B cell (primary cell): ENCODE measurements at places on chromosomes 11 and 22.

DNA sequence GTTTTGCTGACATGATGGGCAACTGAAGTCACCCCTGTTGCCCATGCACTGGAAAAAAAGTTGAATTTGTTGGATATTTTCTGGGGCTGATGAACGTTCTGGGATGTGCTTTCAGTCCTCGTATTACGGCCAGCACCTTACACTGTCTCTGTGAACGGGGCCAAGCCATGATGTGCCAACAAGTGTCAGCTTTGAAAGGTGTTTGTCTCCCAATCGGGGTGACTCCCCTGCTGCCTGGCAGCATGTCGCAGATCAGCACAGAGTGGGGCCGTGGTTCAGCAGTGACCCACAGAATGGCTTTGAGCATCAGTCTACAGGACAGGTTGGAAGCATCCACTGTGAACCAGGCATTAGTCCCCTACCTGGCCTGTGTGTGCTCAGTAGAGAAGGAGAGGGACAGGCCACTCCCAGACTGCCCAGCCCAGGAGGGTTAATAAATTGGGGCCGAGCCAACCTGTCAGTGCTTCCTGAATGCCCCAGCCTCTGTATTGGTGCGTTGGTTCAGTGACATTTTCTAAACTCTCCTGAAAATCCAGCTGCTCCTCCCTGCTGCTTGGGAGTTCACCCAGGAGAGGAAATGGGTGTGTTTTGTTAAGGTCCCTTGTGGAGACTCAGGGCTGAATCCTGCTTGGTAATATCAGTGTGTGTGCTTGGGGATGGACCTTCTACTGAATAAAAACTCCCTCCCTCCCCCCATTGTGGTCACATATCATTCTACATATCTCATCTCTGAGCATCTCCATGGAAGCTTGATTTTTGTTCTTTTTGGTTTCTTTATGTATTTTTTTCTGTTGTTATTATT is 50.7 kb upstream of the TTC12 start:
- DNase-seq, result no peak

- no peak for DNase-seq
Observed at GRCh38 chr11:124725719-124726105, 14.0 kb upstream of the NRGN start.

GRCh38 chr11:57202281-57202680 is 20.5 kb downstream of the LRRC55 start:
- DNase-seq, result no peak

DNA sequence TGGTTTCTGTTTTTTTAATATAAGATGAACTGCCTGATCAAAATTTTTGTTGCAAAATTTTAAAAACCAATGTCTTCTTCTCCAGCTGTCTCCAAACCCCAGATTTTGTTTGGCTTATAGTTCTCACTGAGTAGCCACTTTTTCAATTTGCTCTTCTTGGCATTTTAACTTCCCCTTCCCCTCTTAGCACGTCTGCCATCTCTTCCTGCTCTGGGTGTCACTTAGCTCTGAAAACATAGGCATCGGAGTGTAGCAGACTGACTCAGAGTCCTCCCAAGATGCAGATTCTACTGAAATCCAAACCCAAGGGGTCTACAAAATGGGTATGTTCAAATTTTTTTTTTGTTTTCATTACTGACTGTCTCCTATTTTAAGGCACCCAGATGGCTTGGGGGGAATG is 270.3 kb upstream of the KIRREL3 start:
- no peak for DNase-seq

DNA sequence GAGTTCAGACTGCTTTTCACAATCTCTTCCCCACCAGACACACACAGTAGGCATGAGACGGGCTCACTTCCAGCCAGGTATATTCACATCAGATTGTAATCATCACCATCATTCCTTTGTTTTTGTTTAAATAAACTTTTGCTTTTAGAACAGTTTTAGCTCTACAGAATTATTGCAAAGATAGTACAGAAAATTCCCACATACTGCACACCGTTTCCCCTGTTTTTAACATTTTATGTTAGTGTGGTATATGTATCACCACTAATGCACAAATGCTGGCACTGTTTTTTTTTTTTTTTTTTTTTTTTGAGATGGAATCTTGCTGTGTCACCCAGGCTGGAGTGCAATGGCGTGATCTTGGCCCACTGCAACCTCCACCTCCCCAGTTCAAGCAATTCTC is 83.3 kb upstream of the ANO1 start:
- no peak for DNase-seq

GRCh38 chr11:129291546-129291945 is 84.1 kb upstream of the BARX2 start:
- no peak for DNase-seq

DNA sequence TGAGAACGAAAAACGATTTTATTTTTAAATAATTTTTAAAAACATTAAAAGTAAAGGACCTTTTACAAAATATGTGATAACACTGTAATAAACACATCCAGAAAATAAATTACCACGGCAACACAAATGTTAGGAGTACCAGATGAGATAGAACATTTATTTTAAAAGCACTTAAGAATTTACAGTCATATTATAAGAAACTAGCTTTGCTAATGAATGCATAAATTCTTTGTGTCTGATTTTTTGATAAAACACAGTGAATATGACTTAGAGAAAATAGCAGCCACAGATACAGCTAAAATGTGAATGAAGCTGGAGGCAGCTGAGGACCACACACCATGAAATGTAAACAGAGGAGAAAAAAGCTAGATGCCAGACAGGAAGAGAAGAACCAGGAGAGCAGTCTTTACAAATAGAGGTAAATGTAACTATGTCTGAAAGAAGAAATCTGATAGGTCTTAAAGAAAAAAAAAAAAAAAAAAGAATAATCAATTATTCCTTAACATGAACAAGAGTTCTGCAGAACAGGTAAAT is 14.6 kb downstream of the CCDC34 start:
- DNase-seq, result no peak
